ENCODE measurements at places on chromosomes 2 and 18. TPM values are rescaled to one million over a fixed set of nuclear protein-coding genes. Genes with fewer than 3 reads are reported as not detected.

KCNIP3 gene
- total RNA-seq = 1.5 TPM

UGT1A1 gene
- not detected for total RNA-seq

- peak; percentile 43 for DNase-seq
Observed at GRCh38 chr2:158665536-158666302, 129.4 kb upstream of the DAPL1 start.

GRCh38 chr2:151465771-151466170, 56.1 kb downstream of the RIF1 start:
- DNase-seq = no peak

GRCh38 chr2:112493858-112494648, 12.1 kb downstream of the TTL start:
- peak; percentile 57 for DNase-seq

- DNase-seq = peak; percentile 57
Observed at GRCh38 chr2:13114391-13114790, 397.7 kb downstream of the TRIB2 start.

CYS1 gene
- total RNA-seq = 3.7 TPM

DNA sequence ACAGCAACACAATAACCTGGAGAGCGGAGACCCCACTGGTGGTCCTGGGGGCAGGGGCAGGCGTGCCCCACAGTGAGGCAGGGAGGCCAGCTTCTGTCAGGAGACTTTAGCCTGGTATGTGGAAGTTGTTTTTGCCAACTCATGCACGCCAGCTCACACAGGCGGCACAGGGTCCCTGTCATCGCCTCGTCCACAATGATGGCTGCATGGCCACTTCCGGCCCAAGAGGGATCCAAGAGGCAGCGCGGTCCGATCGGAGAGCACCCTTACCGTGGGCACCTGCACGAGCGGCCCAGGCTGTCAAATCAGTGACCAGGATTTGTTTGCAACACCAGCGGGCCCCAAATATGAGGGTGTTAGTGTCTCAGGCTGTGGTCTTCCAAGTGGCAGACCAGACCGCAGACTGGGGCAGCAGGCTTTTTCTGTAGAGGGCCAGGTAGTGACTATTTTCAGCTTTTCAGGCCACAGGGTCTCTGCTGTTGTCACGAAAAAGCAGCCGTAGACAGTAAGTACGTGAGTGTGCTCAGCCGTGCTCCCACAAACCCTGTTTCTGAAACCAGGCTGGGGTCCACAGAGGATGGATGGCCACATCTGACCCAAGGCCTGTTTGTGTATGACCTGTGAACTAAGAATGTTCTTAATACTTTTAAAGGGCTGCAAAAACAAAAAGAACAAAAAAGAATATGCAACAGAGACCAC, 21.2 kb downstream of the SNED1 start:
- no peak for DNase-seq

DNA sequence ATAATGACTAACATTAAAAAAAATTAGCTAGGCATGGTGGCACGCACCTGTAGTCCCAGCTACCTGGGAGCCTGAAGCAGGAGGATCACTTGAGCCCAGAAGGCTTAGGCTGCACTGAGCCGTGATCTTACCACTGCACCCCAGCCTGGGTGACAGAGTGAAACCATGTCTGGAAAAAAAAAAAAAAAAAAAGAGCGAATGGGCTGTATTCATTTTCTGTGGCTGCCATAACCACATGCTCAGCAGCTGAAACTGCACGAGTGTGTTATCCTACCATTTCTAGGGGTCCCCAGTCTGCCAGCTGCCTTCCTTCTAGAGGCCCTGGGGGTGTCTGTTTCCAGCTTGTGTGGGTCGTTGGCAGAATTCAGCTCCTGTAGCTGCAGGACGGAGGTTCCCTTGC, 247.8 kb downstream of the EIPR1 start:
- no peak for DNase-seq

GRCh38 chr18:54209471-54210180, 14.8 kb downstream of the MBD2 start:
- DNase-seq = no peak

BOLL gene
- total RNA-seq = not detected

DNA sequence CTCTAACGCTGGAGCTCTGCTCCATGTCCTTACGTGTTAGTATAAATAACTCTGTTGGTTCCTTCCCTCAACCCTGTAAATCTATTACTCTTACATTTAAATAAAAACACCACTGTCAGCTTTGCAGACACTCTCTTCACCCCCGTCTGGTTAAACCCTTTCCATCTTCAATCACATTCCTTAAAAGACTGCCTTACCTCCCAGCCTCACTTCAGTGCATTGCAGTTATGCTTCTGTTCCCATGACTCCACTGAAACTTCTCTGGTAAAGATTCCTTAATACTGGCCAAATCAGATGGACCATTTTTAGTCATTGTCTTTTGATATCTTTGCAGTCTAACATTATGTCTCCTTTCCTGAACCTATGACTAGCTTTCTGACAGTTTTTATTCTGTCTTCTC, 61.7 kb downstream of the EML4 start:
- peak; percentile 36 for DNase-seq

DNA sequence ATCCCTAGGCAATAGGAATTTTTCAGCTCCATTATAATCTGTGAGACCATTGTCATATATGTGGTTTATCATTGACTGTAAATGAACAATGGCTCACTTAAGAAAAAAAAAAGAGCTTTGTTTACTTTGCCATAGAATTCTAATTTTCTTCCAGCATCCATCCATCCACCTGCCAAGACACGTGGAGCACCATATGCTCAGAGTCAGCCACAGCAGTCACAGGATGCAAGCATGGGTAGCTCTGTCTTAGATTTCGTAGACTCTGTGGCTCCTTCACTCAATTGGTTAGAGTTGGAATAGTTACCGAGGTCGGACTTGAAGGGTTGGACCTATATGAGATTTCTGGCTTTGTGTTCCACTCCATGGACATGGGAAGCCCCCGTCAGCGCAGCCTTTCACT, 75.6 kb downstream of the COA5 start:
- DNase-seq = no peak

VIL1 gene
- total RNA-seq = not detected

- DNase-seq = peak; percentile 6
Observed at GRCh38 chr2:204127238-204127637, 190.7 kb downstream of the ICOS start.

DNA sequence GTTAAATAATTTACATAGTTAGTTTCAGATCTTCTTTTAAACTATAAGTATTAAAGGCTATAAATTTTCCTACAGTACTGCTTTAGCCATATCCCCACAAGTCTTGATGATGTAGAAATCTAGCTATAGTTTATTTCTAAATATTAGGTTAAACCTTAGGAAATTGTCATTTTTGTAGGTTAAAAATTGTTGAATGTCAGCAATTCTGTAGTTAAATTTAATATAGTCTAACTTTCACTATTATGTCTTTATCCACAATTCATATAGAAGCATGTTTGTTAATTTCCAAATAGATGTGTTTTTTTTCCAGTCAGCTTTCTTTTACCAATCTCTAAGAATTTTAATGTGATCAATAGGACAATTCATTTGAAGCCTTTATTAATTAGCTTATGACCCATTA, 199.7 kb downstream of the ETAA1 start:
- no peak for DNase-seq

IL1F10 gene
- not detected for total RNA-seq

DNA sequence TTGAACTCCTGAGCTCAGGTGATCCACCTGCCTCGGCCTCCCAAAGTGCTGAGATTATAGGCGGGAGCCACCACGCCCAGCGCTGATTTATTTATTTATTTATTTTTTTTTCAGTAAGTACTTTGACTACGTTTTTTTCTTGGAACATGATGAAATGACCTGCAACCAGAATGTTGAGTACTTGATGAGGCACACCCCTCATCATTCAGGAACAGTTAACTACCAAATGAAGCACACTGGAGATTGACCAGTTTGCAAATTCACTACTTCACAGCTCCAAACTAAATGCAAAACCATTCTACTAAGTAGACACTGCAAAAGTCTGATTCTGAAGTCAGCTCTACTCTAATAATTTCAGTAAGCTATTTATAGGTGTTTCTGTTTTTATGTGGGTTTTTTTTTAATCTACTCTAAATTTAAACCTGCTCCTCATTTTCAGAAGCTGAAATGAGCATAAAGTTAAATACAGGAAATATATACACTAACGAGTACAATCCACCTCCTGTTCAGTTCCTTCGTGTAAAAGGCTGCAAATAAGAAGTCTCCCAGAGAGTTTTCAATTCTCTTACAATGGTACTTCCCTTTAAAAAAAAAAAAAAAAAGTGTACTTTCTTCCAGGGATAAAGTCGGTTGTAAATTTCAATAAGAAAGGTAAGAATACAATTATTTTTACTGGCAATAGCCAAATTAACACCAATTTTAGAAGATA, 1.4 kb downstream of the GFPT1 start:
- DNase-seq = no peak

- DNase-seq = peak; percentile 82
Observed at GRCh38 chr18:48590678-48591077, 51.8 kb downstream of the CTIF start.

FKBP7 gene
- 58.5 TPM for total RNA-seq

- DNase-seq = no peak
Observed at GRCh38 chr2:10773821-10774341, 38.7 kb downstream of the PDIA6 start.

- DNase-seq = no peak
Observed at GRCh38 chr2:36222485-36222884, 133.1 kb upstream of the CRIM1 start.

DNA sequence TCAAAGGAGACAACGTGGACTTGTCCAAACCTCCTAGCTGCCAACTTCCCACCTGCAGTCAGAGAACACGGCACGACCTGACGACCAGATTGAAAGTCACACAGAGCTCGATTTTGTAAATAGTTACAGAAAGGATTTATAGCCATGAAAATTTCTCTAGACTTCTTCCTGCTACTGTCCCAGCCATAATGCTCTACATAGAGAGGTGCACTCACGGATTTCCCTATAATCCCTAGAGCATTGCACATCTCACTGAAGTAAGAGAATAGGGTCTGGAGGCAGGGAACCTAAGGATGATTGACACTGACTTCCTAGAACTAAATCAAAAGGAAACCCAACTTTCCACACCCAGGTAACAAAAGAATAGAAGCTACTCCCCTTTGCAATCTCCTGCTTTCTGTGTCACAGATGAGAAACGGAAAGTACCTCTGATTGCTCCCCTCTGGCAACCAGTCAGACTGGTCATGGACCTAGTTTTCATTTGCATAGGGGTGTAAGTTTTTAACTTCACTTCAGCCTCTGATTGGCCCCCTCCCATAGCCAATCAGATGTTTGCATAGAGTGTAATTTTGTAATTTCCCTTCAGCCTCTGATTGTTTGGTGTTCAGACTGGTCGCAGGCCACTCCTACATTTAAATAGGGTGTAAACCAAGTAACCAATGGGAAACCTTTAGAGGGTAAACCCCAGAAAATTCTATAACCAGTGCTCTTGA, 58.6 kb upstream of the FBXO11 start:
- no peak for DNase-seq

GRCh38 chr18:48173557-48173956, 235.6 kb downstream of the ZBTB7C start:
- no peak for DNase-seq

MFSD6 gene
- 2.6 TPM for total RNA-seq

DNA sequence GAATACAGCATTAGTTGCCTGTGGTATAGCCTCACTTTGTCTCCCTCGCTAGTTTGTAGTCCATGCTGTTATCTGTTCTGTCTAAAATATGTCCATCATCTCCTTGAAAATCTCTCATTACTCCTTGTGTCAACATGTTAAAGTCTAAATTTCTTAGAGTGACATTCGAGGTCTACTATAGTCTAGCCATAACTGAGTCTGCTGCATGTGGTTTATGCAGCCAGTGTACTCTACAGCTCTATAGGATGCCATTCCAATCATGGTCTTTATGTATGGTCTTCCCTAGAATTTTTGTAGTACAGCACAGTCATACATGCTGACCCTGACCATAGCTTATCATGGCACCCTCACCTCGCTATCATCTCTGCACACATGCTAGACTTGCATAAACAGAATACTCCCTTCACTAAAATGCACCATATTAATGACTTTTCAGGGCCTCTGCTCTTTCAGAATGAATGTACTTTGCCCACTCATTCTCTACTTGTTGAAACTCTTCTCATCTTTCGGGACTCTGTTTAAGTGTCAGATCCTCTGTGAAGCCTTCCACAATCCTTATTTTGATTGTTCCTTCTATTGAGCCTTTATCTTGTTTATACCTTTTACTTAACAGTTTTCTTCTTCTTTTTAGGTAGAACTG, 12.8 kb downstream of the TANK start:
- no peak for DNase-seq

DNA sequence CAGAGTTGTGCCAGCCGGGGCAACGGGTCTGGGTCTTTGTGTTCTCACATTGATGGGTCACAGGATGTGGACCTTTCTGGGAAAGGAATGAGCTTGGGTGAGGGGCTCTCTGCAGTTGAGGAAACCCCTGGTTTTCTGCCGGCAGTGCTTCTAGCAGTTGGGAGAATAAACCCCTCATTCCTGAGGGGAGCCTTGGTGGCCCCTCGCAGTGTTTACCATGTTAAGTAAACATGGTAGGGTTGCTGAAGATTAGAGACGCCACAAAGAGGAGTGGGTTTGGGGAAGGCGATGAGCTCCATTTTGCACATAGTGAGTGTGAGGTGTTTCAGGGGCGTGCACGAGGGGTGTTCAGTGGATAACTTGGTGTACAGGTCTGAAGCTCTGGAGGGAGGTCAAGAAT, 27.7 kb upstream of the PUM2 start:
- DNase-seq = no peak

TXNDC2 gene
- total RNA-seq = 0.07 TPM

ASTL gene
- not detected for total RNA-seq

ANKRD12 gene
- 24.4 TPM for total RNA-seq

DNA sequence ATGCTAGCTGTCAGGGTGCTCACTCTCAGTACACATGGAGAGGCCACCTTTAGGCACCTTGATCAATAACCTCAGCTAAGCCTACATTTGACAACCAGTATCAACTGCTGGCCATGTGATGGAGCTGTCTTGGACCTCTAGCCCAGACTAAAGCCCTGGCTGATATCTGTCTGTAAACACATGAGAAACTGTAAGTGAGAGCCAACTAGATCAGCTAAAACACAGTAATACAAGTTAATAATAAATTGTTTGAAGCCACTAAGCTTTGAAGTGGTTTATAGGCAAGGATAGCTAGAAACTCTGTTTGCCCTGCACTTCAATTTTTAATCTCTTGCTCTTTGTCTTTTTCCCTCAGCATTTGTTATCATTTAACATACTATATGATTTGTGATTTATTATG, 407.1 kb downstream of the SPAG16 start:
- DNase-seq = no peak

- no peak for DNase-seq
Observed at GRCh38 chr2:66824926-66825325, 390.0 kb downstream of the MEIS1 start.

DNA sequence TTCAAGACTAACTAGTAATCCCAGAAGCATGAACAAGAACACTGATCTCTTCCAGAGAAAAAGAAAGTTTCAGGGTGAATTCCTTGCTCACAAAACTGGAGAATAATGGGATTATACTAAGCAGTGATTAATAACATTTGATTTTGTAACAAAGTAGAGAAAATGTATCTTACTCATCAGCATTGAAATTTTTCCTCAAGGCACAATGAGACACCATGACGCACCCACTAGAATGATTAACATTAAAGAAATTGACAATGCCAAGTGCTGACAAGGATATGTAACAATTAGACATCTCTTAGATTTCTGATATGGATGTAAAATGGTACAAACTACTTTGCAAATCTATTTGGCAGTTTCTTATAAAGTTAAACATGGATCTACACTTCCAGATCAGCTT, 101.1 kb upstream of the EPHA4 start:
- DNase-seq = peak; percentile 49

Data from astrocyte (in vitro differentiated cells and primary cell).